ENCODE measurements at places on chromosomes 3 and 15.

DNA sequence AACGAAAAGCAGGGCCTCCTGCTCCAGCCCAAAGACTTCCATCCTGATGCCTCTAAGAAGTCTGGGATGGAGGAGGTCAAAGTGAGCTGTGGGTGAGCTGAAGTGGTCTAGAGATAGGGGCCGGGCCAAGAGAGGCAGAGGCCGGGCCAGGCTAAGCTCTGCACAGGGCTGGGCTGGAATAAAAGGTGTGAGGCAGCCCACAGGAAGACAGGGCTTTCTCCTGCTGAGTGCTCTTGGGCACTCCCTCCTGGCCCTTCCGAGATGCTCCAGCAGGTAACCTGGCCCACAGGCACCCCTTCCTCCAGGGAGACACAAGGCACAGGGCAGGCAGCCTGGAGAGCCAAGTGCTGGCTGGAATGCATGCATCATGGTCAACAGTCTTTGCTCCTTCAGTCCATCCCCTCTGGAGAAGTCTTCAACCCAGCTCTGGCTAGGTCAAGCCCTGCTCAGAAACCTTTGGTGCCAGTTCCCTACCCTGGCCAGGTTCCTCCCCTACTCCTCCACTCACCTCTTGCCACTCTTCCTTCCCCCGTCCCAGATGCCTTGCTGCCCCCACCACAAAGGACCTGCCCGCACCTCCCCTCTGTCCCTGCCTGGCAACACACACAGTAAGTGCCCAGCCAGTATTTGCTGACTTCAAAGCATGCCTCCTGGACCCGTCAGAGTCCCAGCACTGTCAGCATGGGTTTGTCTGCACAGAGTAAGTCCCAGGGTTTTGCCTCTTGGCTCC, 93.6 kb downstream of the SEC22A start:
- no peak for DNase-seq

DNA sequence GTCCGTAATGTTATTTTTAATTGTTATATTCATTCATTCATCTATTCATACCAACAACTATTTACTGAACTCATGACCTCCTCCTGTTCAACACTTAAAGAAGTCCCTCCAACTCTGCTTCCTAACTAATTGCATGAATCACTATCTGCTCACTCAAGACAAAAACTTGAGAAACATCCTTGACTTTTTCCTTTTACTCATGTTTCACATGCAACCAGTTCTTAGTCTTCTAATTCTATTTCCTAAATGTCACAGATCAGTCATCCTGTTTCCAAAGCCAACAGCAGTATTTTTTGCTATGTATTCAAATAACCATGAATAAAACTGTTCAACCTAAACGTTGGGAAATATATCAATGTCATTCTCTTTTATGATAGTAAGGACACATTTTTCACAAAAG, 124.6 kb upstream of the GBE1 start:
- DNase-seq: no peak

DNA sequence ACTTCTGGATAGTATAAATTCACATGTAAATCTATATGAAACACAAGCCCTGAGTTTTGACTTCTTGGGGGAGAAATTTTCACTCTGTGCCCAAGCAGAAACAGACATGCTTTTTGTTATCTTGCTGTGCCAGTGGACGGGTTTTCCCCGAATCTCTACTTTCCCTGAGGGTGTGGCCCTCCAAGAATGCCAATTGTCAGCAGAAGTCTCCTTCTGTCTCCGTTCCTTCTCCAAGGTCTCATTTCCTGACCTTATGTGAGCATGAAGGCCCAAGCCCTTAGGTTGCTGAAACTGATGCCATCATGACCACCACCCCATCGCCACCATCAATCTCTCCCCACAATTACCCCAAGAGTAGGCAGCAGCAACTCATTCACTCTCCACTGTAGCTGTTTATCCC, 253.8 kb downstream of the XXYLT1 start:
- DNase-seq: no peak

- DNase-seq: peak; percentile 53
Observed at GRCh38 chr3:32443478-32443877, 51.8 kb downstream of the CMTM7 start.

GRCh38 chr3:129611812-129612533, 5.5 kb upstream of the PLXND1 start:
- peak; percentile 69 for DNase-seq

Data from brain microvascular endothelial cell (primary cell).